ENCODE measurements at places on chromosomes 12 and 14.

GRCh38 chr12:13307143-13307816, 110.8 kb downstream of the EMP1 start:
- H3K27ac ChIP-seq, result no peak overlapping the region
- H3K4me3 ChIP-seq, result no peak overlapping the region
- no peaks in the 10 kb centered on the region for H3K27me3 ChIP-seq
- no peak for DNase-seq
- H3K36me3 ChIP-seq, result no peaks in the 10 kb centered on the region
- no peaks in the 10 kb centered on the region for H3K4me1 ChIP-seq

- DNase-seq, result no peak
- no peak overlapping the region for H3K27ac ChIP-seq
- H3K36me3 ChIP-seq, result no peaks in the 10 kb centered on the region
- peaks cover 7% of the 10 kb centered on the region for H3K27me3 ChIP-seq
- H3K4me1 ChIP-seq, result no peaks in the 10 kb centered on the region
These were observed 70.6 kb downstream of the C14orf132 start for GRCh38 chr14:96109596-96110355.

DNA sequence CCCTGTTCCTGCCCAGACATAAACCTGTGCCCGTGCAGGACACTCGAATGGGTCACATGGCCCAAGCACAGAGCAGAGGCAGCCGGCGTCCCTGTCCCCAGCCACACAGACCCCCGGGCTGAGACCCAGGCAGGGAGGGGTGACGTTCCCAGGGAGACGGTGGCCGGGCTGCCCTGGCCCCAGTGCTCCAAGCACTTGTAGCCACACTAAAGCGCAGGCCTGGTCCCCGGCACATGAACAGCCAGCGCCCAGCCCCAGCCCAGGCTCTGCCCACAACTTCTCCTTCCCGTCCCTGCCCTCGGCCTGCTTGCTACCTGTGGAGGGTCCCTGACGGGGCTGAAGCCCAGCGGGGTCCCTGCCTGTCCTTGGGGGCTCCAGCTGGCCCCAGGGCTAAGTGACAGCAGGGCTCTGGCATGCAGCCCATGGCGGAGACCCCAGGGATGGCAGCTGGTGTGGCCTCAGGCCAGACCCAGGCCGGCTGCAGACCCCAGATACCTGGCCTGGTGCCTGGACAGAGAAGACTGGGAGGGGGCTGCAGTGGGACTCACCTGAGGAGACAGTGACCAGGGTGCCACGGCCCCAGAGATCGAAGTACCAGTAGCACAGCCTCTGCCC, 338.4 kb downstream of the TMEM121 start:
- DNase-seq, result no peak
- H3K27ac ChIP-seq, result no peak overlapping the region
- H3K36me3 ChIP-seq, result no peaks in the 10 kb centered on the region
- H3K4me3 ChIP-seq, result no peak overlapping the region

GRCh38 chr14:75268633-75269550, 9.7 kb upstream of the FOS start:
- no peak for DNase-seq
- peaks cover 16% of the 10 kb centered on the region for H3K4me1 ChIP-seq
- H3K4me3 ChIP-seq, result no peak overlapping the region
- no peaks in the 10 kb centered on the region for H3K27me3 ChIP-seq
- H3K36me3 ChIP-seq, result no peaks in the 10 kb centered on the region
- no peak overlapping the region for H3K27ac ChIP-seq

DNA sequence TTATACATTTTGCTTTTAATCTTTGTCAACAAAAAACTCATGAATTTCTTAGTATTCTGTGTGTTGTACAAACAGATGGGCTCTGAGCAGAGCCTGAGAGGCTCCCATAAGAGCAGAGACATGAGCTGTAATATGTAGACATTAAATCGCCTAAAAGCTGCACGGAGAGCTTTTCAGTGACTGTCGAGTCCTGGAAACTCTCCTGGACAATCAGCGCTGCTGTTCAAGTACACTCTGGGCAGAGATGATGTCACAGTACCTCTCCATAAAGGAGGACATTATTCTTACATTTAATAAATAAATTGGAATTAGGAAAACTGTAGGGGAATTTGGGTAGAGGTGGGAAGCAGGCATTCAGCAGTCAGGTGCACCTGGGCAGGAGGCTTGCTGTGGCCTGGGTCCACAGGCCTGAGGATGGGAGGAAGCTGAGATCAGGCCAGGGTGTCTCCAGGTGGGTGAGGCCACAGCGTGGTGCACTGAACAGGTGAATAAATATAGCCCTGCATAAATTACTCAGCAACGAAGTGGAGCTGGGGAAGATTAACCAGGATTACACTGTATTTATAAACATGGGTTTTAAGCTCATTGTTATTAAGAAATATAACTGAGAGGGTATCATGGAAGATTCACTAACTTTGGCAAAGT, 13.3 kb upstream of the TCL1A start:
- no peaks in the 10 kb centered on the region for H3K36me3 ChIP-seq
- no peaks in the 10 kb centered on the region for H3K4me1 ChIP-seq
- H3K4me3 ChIP-seq, result no peak overlapping the region
- no peak overlapping the region for H3K27ac ChIP-seq
- no peak for DNase-seq

GRCh38 chr14:76761136-76761959, at the start of gene VASH1:
VASH1 (plus strand) TSS chr14:76761468; CDS start chr14:76762822, 1,354 bp downstream.
- DNase-seq, result no peak
- H3K4me1 ChIP-seq, result peaks cover 5% of the 10 kb centered on the region
- H3K4me3 ChIP-seq, result peak within 1 kb of the TSS; percentile 32
- peaks cover 59% of the 10 kb centered on the region for H3K27me3 ChIP-seq
- H3K36me3 ChIP-seq, result no peaks in the 10 kb centered on the region
- H3K27ac ChIP-seq, result no peak within 1 kb of the TSS

- DNase-seq, result no peak
- H3K36me3 ChIP-seq, result no peaks in the 10 kb centered on the region
- no peak overlapping the region for H3K27ac ChIP-seq
- H3K4me1 ChIP-seq, result peaks cover 3% of the 10 kb centered on the region
- H3K4me3 ChIP-seq, result no peak overlapping the region
These were observed 375.1 kb upstream of the DDHD1 start for GRCh38 chr14:53528185-53528671.

DNA sequence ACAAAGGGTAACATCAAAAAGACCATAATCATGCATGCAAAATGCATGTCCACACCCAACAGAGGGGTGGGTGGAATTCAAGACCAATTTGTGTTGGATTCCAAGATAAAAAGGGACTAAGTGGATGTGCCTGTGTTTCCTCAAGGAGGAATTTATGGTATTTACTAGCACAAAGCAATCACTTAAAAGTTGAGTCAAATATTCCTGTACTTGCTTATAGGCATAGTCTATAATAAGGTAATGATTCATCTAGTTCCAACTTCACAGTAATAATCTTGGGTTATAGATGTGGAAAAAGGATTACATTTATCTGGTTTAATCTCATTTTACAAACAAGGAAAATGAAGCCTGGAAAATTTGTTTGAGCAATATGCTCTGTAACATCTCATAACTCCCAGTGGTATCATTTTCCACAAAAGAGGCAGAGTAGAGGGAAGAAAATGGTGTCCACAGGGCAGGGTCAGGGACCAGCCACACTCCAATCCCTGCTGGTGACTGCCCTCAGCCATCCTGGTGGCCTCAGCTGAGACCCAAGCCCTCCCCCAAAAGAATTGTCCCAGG, 80.8 kb upstream of the REP15 start:
- H3K36me3 ChIP-seq, result no peaks in the 10 kb centered on the region
- no peak for DNase-seq

- no peaks in the 10 kb centered on the region for H3K36me3 ChIP-seq
- peaks cover 3% of the 10 kb centered on the region for H3K27me3 ChIP-seq
- no peak overlapping the region for H3K27ac ChIP-seq
- no peak overlapping the region for H3K4me3 ChIP-seq
- peaks cover 39% of the 10 kb centered on the region for H3K4me1 ChIP-seq
These were observed 4.8 kb downstream of the HOXC5 start for GRCh38 chr12:54037360-54038283.

GRCh38 chr14:84084056-84084630, 1445.8 kb upstream of the FLRT2 start:
- no peak overlapping the region for H3K4me3 ChIP-seq
- H3K36me3 ChIP-seq, result no peaks in the 10 kb centered on the region
- DNase-seq, result no peak
- no peak overlapping the region for H3K27ac ChIP-seq

DNA sequence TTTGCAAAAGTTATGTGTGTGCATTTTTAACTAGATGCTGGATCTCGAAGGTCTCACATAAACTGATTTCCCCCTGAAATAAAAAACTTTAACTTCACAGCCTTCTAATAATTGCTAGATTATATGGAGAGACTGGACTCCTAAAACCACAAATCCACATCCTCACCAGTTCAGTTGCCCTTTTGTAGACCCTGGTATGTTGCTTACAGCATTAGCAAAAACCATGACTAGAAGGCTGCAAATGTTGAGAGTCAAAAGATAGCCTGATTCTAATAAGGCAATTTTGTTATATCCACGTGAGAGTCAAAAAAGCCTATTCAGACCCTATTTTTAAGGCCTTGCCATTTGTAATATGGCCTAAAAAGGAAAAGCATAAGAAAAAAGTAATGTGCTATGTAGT, 37.4 kb downstream of the RASSF8 start:
- no peak overlapping the region for H3K27ac ChIP-seq
- H3K4me3 ChIP-seq, result no peak overlapping the region
- H3K27me3 ChIP-seq, result no peaks in the 10 kb centered on the region
- H3K4me1 ChIP-seq, result peaks cover 23% of the 10 kb centered on the region
- H3K36me3 ChIP-seq, result no peaks in the 10 kb centered on the region

DNA sequence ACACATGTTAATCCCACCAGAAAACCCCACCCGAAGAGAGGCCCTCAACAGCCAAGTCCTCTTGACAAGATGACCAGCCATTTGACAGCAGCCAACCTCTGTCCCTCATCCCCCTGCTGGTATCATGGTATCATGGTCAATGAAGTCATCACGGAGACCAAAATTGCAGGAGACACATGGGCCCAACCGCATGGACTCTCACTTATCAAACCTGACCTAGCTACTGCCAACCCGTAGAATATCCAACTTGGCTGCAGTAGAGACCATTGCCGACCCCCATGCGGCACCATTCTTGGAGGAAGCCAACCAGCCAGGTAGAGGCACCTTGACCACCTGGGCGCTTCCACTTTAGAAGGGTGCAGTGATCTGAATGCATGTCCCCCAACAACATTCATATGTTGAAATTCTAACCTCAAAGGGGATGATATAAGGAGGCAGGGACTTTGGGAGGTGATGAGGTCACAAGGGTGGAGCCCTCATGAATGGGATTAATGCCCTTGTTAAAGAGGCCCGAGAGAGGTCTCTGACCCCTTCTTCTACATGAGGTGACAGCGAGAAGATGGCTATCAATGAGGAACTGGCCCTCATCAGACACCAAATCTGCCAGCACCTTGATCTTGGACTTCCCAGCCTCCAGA, 33.3 kb downstream of the DIO3 start:
- H3K4me1 ChIP-seq, result no peaks in the 10 kb centered on the region
- no peak overlapping the region for H3K4me3 ChIP-seq
- DNase-seq, result no peak
